ENCODE measurements at places on chromosomes 6 and 20. TPM values are rescaled to one million over a fixed set of nuclear protein-coding genes. Genes with fewer than 3 reads are reported as not detected.
A peak's percentile ranks its signal among the peaks of the same experiment; 100 is the strongest.

DNA sequence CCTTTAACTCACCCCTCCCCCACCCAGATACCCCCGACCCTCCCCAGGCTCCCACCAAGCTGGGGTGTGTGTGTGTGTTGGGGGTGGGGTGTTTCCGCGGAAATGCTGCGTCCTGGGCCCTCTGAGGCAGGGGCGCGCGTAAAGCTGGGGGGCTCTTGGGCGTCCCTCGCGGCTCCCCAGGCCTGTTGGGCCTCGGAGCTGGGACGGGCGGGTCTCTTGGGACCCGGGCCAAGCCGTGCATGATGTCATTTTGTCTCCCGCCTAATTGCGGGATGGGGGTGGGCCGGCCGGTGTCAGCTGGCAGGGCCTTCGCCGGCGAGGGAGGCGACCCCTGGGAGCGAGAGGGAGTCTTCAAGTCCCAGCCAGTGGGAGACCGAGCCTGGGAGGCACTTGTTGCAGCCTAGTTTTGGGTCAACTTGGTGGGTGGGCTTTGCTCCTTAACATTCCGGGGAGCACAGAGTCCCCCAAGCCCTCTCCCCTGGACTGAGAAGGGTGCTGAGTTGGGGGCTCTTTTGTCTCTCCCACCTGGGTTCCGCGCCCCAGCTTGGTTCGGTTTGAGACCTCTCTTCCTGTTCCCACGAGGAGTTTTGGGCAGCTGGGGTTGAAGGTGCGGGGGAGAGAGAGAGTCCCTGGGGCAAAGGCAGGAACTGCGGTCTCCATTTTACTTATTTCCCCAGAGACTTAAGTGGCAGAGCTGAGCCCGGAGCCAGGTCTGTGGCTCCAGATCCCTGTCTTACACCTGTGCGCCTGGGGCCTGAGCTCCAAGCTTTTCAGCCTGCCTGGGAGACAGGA, 623 bp downstream of the MYBL2 start:
- peaks cover 22% of the 10 kb centered on the region for H3K27me3 ChIP-seq
- H3K27ac ChIP-seq: no peak overlapping the region
- no peaks in the 10 kb centered on the region for H3K36me3 ChIP-seq
- H3K4me1 ChIP-seq: peaks cover 5% of the 10 kb centered on the region

- peaks cover 4% of the 10 kb centered on the region for H3K4me1 ChIP-seq
- no peak overlapping the region for H3K27ac ChIP-seq
- H3K4me3 ChIP-seq: no peak overlapping the region
- no peak for DNase-seq
- no peaks in the 10 kb centered on the region for H3K27me3 ChIP-seq
Measured at GRCh38 chr6:157751547-157752200, 71.4 kb upstream of the SNX9 start.

DNA sequence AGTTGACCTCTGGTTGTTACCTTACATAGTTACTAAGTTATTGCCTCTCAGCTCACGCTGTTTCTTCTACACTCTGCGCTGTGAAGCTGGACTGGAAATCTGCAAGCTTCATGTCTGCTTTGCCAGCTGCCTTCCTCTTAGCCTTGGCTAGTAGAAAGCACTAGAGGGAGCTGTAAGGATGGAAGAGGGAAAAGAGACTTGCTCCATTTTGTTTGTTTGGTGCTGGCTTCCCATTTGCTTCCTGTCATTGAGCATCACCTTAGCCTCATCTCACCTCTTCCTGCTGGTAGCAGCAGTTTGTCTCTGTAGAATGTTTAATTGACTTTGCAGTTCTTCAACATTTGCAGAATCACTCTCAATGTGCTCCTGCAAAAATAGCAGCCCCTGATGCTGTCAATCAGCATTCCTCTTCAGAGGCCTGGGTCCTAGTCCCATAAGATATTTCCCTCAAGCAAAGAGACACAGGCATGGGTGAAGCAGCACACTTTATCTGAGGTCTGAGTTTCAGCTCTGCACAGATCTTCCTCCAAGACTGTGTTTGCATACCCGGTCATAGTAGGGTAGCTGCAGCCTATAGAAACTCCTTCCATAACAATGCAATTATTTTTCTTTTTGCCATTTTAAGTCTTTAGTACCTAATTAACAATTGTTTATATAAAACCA, 302.2 kb upstream of the EPHA7 start:
- H3K4me1 ChIP-seq: no peaks in the 10 kb centered on the region
- DNase-seq: no peak
- no peak overlapping the region for H3K4me3 ChIP-seq
- no peaks in the 10 kb centered on the region for H3K27me3 ChIP-seq
- no peaks in the 10 kb centered on the region for H3K36me3 ChIP-seq

- no peak overlapping the region for H3K27ac ChIP-seq
- no peaks in the 10 kb centered on the region for H3K4me1 ChIP-seq
- no peak overlapping the region for H3K4me3 ChIP-seq
- no peak for DNase-seq
- peaks cover 7% of the 10 kb centered on the region for H3K36me3 ChIP-seq
Measured at GRCh38 chr6:36897609-36898008, 11.9 kb downstream of the C6orf89 start.

DNA sequence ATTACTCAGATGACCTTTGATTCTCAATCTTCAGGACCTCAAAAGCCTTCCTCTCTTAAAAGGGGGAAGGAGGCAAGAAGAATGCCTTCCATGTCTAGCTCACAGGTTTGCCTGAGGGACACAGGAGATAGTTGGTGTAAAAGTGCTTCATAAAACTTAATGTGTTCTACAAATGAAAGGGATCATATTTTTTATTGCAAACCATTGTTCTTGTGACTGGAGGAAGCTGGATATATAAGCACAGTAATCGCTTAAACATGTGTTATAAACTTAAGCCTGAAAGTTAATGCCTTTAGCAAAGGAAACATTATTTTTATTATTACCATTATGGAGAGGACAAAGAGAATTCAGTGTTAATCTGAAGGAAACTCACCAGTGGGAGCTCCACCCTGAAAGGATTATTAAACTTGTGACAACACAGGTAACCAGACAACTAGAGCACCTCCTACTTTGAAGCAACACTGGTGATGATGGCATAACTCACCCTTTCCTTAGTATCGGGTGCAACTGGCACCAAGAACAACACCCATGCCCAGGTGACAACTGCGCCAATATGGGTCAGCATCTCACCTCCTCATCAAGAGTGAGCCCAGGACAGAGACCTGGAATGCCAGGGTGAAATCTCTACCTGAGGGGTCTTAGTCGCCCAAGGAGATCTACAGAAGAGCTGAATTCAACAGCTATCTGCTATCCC, 288.7 kb upstream of the PRDM1 start:
- DNase-seq: no peak
- no peaks in the 10 kb centered on the region for H3K36me3 ChIP-seq
- H3K27ac ChIP-seq: peak overlapping the region; percentile 31
- H3K4me1 ChIP-seq: no peaks in the 10 kb centered on the region
- H3K4me3 ChIP-seq: no peak overlapping the region

DNA sequence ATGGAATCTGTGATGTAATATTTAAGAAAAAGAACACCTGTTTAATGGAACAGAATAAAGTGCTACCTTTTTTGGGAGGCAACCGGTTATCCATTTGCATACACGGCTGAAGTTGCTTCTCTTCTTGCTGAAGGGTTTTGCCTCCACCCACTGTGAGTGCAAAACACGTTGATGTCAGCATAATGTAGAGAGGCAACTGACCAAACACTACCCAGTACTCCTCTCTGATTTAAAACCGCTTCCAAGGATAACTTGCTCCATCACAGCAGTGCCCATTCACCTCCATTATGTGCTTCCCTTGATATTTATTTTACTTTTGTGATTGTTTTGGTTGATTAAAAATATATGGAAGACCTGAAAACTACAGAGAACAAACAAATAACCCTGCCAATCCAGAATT, 1.4 kb downstream of the SLC17A1 start:
- no peaks in the 10 kb centered on the region for H3K36me3 ChIP-seq
- H3K27ac ChIP-seq: no peak overlapping the region
- no peaks in the 10 kb centered on the region for H3K4me1 ChIP-seq
- no peak for DNase-seq

- H3K27ac ChIP-seq: no peak overlapping the region
- DNase-seq: no peak
- H3K36me3 ChIP-seq: no peaks in the 10 kb centered on the region
- no peak overlapping the region for H3K4me3 ChIP-seq
- no peaks in the 10 kb centered on the region for H3K4me1 ChIP-seq
Measured at GRCh38 chr6:7762760-7763159, 36.9 kb downstream of the BMP6 start.

DNA sequence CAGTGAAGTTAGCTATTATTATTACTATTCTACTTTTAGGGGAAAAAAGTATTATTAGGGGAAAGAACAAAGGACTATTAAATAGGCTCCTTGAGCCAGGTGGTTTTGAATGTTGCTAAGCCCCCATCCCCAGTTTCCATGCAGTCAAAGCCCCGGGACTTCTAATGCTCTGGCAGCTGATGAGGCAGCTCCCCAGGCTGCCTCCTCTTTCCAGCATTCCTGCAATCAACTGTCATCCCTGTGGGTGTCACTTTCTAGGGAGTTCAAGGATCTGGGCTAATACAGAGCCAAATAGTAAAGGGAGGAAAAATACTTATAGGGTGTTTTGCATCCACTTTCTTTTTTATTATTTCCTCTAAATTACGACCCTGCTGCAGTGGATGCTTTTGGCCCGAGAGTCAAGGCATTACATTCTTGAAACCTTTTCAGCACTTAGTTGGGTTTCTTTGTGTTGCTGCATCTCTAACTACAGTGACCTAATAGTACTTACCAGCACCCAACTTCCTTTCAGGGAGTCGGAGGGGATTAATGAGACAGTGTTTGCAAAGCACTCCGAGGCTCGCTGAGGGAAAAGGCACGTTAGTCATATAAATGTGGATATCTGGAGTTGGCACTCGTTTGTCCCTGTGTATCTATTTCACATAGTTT, 303.9 kb upstream of the MAP3K7 start:
- no peak overlapping the region for H3K27ac ChIP-seq
- H3K27me3 ChIP-seq: no peaks in the 10 kb centered on the region
- no peaks in the 10 kb centered on the region for H3K36me3 ChIP-seq

GRCh38 chr6:168415993-168416530, 24.9 kb upstream of the SMOC2 start:
- H3K36me3 ChIP-seq: no peaks in the 10 kb centered on the region
- no peak overlapping the region for H3K4me3 ChIP-seq
- H3K4me1 ChIP-seq: no peaks in the 10 kb centered on the region
- H3K27ac ChIP-seq: peak overlapping the region; percentile 42

GRCh38 chr6:3264356-3264755, 5.6 kb downstream of the PSMG4 start:
- H3K36me3 ChIP-seq: no peaks in the 10 kb centered on the region
- H3K4me1 ChIP-seq: no peaks in the 10 kb centered on the region
- no peak overlapping the region for H3K27ac ChIP-seq
- no peak for DNase-seq
- no peaks in the 10 kb centered on the region for H3K27me3 ChIP-seq

GRCh38 chr20:31835977-31836852, 9.2 kb downstream of the FOXS1 start:
- H3K27ac ChIP-seq: peak overlapping the region; percentile 38
- H3K4me1 ChIP-seq: peaks cover 2% of the 10 kb centered on the region
- DNase-seq: peak; percentile 67
- H3K36me3 ChIP-seq: no peaks in the 10 kb centered on the region

DNA sequence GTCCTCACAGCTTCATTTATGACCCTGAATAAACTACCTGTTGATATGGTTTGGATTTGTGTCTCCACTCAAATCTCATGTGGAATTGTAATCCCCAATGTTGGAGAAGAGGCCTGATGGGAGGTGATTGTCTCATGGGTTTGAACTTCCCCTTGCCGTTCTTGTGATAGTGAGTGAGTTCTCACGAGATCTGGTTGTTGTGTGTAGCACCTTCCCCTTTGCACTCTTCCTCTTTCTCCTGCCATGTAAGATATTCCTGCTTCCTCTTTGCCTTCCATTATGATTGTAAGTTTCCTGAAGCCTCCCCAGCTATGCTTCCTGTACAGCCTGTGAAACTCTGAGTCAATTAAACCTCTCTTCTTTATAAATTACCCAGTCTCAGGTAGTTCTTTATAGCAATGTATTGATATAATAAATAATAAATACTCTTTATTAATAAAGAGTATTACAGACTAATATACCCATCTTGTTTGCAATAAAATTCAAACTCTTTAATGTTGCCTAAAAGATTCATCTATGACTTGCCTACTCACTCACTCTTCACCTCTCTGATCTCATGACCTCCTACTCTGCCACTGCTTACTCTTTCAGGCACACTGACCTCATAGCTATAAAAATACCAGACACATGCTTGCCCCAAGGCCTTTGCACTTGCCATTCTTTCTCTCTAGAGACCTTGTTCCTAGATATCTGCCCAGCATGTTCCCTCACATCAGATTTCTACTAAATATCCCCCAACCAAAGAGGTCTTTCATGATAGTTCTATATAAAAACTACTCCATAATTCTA, 256.4 kb upstream of the MARCKS start:
- H3K4me3 ChIP-seq: no peak overlapping the region
- no peaks in the 10 kb centered on the region for H3K4me1 ChIP-seq
- H3K27me3 ChIP-seq: no peaks in the 10 kb centered on the region
- no peaks in the 10 kb centered on the region for H3K36me3 ChIP-seq
- DNase-seq: no peak
- H3K27ac ChIP-seq: no peak overlapping the region

GRCh38 chr6:19327241-19327640, 509.9 kb upstream of the ID4 start:
- no peaks in the 10 kb centered on the region for H3K4me1 ChIP-seq
- H3K27me3 ChIP-seq: no peaks in the 10 kb centered on the region
- no peak overlapping the region for H3K27ac ChIP-seq
- H3K4me3 ChIP-seq: no peak overlapping the region

DNA sequence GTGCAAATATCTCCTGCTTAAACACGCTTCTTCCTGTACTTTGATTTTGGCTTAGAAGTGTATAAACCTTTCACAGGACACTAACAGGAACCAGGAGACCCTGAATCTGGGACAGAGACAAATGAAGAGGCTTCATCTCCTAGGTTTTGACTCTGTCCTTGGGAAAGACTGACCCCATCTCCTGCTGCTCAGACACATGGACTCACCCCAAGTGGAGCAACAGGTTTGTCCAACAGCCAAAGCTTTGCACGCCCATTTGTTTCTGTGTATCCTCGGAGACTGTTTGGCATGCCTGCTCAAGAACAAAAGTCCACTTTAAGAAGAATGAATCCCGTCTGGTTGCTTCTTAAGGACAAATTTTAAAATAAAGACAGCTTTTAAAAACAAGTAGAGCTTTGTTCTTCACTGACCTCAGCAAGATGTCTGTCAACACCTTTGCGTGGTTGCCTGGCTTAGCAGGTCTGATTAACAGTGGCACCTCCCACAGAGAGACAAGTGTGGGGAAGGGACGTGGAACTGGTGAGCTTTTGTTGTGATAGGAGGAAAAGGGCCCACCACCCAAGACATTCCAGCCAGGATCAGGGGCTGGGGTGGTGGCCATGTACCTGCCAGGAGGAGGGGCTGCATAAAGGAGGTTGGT, 202.6 kb downstream of the SOD2 start:
- no peak overlapping the region for H3K4me3 ChIP-seq
- no peaks in the 10 kb centered on the region for H3K4me1 ChIP-seq
- peak overlapping the region; percentile 78 for H3K27ac ChIP-seq
- DNase-seq: peak; percentile 67

- peak overlapping the region; percentile 98 for H3K27ac ChIP-seq
- H3K27me3 ChIP-seq: no peaks in the 10 kb centered on the region
- DNase-seq: peak; percentile 77
- H3K4me1 ChIP-seq: peaks cover 5% of the 10 kb centered on the region
- H3K4me3 ChIP-seq: peak overlapping the region; percentile 66
- H3K36me3 ChIP-seq: no peaks in the 10 kb centered on the region
Measured at GRCh38 chr6:30327232-30327746, 562 bp downstream of the TRIM39 start.

PRSS35 gene
- not detected for total RNA-seq

PRRT1 gene
- 1.3 TPM for total RNA-seq

UNC5CL gene
- total RNA-seq: 1.8 TPM

PRSS16 gene
- total RNA-seq: 12.8 TPM

HLA-F gene
- total RNA-seq: 93.7 TPM

TNF gene
- total RNA-seq: 0.73 TPM

MAFB gene
- 43.9 TPM for total RNA-seq

All from breast epithelium (tissue), 4 donors.